ENCODE measurements at places on chromosomes 5 and 9.

DNA sequence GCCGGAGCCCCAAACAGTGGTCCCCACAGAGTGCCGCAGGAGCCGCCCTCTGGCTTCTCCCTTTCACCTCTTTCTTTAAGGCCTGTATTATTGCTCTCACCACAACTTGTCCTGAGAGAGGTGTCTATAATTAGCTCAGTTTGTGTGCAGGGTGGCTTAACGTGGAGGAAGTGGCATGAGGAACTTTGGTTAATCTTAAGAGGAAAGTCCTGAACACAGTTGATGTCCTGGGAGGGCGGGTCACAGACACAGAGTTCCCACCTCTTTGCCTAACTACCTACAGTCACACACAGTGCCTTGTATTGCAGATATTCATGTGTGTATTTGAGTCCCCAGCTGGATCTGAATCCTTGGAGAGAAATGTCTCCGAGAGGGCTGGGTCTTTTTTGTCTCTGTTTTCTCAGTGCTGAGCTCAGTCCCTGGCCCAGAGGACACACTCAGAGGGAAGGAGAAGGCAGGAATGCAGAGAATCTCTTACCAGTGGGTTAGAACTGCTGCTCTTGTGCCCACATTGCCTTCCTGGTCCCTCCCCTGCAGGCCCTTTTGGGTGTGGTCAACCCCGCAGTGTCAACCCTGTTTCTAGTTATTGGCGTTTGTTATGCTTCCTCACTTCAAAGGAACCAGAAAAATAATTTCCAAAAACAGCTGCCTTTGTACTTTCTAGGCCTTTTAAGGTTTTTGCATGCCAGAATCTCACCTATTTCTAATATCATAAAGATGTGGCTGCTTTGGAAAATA lies 392.5 kb downstream of the KDM4C start:
- no peak for DNase-seq

GRCh38 chr5:74316064-74316603 lies 324.4 kb downstream of the ENC1 start:
- peak; percentile 81 for DNase-seq

- DNase-seq = no peak
Observed at GRCh38 chr5:111313017-111313724, 89.0 kb downstream of the CAMK4 start.

DNA sequence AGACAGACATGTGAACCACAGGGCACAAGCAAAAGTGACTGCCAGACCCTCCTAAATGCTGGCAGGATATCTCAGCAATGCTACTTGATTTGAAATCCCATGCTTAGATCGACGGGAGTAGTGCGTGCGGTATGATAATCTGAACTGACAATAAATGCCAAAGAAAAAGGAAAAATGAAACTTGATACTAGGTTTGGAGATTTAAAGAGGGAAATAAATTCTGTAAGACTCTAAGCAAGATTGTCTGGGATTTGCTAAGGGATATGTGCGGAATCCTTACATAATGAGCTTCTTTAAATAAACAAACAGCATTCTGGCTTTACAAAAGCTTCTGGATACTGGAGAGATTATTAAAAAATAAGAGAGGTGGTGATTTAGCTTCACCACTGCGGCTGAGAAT lies 203.6 kb downstream of the CAAP1 start:
- DNase-seq = no peak

DNA sequence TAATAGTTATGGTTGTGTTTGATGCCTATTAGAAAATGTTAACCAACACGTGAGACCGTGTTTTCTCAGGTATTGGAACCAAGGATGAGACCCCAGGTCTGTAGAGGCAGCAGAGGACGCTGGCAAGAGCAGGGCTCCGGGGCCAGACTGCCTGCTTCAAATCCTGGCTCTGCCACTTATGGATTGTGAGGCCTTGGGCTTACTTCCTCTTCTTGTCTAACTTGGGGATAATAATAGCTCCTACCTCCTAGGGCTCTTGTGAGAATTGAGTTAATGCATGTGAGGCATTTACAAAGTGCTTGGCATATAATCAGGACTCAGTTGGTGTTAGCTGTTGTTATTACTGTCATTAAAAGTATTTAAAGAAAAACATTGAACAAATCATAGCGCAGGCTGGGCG lies 85.5 kb upstream of the PITX1 start:
- no peak for DNase-seq
